ENCODE measurements at places on chromosomes 6 and 20. TPM values are rescaled to one million over a fixed set of nuclear protein-coding genes. Genes with fewer than 3 reads are reported as not detected.

- no peak for DNase-seq
Measured at GRCh38 chr6:108524528-108525248, 36.0 kb upstream of the FOXO3 start.

- DNase-seq = no peak
Measured at GRCh38 chr6:131861381-131861780, 53.6 kb downstream of the ENPP1 start.

DNA sequence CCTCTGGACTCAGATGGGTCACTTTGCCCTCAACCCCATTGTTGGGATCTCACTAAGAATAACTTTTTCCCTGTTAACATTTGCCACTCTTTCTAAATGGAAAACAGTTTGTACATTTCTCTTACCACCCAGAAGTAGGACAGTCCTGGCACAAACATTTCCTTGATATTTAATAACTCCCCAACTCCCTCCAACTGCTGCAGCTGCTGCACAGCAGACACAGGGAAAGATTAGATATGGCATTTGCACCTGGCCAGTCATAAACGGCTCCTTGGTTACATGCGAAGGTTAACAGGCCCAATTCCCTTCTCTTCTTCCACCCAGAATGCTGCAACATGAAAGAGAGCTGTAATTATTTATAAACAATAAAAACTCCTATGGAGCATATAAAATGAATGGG, 55.9 kb upstream of the SOX4 start:
- DNase-seq = no peak

- DNase-seq = no peak
Measured at GRCh38 chr20:37523012-37523391, 2.0 kb downstream of the NNAT start.

DNA sequence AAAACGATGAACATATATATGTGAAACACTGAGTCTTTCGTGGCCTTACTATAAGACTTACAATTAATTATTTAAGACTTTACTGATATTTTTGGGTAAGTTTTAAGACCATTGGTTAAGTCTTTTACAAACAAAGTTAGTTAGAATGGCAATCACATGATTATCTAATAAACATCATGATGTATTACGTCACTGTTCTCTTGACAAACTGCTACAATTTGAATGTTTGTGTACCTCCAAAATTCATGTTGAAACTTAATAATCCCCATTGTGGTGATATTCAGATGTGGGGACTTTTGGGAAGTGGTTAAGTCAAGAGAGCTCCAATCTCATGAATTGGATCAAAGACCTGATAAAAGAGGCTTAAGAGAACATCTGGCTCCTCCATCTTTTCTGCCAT, 25.9 kb upstream of the B3GAT2 start:
- DNase-seq = no peak

DNA sequence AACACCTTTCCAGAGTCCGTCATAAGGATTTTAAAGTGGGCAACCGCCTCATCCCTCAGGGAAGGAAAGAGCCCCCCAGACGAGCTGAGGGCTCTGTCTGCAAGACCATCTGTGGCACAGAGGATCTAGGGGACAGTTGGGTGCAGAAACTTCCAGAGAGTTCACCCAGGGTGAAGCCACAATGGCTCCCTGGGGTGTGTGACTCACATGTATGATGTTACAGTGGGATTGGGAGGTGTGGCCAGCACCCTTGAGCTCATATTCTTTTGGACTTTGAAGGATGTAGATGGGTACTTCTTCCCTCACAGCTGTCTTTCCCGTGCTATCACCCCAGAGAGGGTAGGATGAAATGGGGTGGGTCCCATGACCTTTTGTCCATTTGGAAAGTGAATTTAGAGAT, 95.5 kb downstream of the NCR2 start:
- no peak for DNase-seq

DNA sequence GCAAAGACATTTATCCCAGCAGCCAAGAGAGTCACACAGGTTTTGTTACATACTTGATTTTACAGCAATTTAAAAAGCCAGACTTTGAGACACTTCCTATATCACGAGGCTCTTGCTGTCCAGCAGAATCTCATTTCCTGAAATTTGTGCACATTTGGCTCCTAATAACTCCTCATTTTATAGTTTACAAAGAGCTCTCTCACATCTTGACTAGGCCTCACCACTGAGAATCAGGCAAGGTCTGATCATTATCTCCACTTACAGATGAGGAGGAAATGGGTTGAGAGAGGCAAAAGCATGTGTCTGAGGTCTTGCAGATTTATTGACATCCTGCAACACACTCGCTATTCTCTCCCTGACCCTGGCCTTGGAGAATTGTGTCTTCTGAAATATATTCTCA, 426.8 kb downstream of the MAFB start:
- DNase-seq = no peak

- no peak for DNase-seq
Measured at GRCh38 chr6:126204598-126204997, 135.3 kb upstream of the CENPW start.

DNA sequence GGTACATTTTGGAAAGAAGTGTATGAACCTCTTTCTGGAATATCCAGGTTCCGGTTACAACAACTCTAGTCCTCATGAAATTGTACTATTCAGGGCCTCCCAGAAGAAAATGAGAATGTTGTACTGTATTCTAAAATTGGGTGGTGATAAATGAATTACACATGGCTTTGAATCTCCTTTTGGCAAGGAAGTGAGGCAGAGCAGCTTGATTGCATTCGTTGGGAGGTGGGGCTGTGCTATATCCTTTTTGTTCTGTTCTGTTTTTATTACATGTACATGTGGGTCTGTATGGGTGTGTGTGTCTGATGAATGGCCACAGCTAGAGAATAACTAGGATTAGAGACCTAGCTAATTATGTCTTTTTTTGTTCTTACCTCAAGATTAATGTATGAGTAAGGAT, 37.8 kb upstream of the SNRPB2 start:
- DNase-seq = no peak

DNA sequence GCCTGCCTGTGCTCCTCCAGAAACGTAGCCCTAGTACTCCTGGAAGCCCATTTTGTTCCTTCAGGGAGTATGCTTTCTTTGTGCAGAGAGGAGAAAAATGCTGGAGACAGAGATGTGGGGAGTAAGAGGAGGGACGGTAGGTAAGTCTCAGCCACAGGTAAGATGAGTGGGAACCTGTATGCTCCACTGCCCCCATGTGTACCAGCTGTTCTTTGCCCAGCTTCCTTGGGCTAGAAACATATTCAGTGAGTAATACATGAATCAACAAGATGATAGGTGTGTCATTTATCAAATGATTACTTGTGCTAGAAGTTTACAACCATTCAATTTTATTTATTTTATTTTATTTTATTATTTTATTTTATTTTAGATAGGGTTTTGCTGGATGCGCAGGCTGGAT, 13.6 kb upstream of the CEP85L start:
- DNase-seq = no peak

WFDC5 gene
- not detected for polyA plus RNA-seq

DNA sequence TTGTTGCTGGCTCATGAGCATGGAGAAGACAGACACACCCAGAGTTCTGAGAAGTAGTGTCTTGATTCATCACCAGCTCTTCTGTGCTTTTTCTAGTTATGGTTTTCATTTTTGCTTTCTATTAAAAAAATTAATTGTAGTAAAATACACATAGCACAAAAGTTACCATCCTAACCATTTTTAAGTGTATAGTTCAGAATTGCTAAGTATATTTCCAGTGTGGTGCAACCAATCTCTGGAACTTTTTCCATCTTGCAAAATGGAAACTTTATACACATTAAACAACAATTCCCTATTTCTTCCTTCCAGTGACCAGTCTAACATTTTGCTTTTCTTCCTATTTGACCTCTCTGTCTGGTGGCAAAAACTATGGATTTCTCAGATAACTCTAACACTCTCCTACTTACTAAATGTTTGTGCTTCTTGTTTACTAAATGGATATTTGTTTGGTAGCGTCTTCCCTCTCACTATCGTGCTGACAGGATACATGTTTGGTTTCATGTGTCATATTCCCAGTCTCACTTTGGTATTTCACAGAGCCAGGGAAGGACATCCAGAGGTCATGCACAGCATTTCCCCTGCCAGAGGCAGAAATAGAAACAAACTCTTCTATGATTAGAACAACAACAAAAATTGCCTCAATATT, 40.6 kb downstream of the TXLNB start:
- no peak for DNase-seq

- DNase-seq = no peak
Measured at GRCh38 chr20:19414600-19414999, 202.2 kb downstream of the SLC24A3 start.

DNA sequence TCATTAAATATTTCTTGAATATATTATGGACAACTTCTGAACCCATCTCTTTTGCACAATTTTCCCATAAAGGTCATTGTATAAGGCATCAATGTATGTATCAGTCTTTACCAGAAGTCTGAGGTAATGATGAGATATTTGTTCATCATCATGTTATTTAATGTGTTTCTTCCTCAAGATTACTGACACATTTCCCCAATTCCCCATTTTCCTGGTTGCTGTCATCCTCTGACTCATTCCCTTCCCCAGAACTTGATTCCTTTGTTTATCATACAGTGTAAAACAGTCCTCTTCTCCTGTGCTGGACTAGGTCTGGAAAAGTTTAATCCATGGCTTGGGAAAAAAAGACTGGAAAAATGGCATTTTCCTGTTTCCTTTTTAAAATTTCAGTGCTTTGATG, 107.9 kb upstream of the FLRT3 start:
- DNase-seq = no peak

Measured in right renal pelvis (tissue), 4 donors.